Cardiac fibroblast (primary cell): ENCODE measurements at places on chromosomes 6 and 20.

DNA sequence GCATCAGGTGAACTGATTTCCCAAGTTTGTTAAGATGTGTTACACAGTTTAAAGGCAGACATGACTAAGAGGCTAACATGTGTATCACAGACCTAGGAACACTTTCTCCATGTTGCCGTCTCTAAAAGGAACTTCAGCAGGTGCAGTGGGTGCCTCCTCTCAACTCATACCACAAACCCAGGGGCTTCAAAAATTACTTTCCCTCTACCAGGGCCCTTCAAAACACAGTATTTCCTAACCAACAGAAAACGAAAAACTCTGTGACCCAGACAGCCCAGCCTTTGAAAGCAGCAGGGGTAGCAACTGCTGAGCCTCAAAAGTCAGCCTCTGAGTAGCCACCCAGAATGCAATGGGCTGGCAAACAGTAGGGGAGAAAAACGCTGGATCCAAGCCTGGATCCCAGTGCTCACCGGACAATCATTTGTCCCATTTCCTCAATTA is 28.5 kb downstream of the B4GALT5 start:
- no peak for DNase-seq

GRCh38 chr6:132130626-132131298 is 179.6 kb upstream of the CCN2 start:
- DNase-seq: peak; percentile 75

DNA sequence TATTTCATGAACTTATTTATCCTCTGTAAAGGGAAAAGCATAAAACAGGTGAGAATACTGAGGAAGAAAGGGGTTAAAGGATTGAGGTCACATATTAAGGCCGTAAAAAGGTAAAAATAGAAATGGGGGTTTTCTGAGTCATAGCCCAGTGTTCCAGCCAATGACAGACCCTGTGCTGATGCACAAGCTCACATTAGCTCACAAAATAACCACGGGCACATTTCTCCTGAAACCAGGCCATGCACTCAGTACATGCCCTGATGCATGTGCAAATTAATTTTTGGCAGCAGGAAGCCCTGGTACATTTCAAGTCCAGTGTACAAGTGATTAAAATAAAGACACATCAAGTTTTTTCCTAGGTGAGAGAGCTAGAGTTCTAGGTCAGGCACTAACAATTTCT is 194.4 kb downstream of the TMEM200A start:
- peak; percentile 3 for DNase-seq

DNA sequence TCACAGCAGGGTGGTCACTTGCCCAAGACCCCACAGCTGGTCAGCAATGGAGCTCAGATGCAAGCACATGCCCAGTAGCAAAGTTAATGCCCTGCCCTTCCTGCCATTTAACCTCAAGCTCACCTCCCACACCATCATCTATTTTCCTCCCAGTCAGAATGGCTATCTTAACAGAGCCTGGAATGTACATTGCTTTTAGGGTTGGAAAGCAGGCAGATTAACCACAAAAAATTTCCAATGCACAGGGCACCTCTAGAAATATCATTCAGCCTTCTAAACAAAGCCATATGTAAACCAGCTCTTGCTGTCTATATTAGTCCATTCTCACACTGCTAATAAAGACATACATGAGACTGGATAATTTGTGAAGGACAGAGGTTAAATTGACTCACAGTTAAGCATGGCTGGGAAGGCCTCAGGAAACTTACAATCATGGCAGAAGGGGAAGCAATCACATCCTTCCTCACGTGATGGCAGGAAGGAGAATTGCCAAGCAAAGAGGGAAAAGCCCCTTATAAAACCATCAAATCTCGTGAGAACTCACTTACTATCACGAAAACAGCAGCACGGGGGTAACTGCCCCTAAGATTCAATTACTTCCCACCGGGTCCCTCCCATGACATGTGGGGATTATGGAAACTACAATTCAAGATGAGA is 106.9 kb downstream of the FYN start:
- no peak for DNase-seq

GRCh38 chr6:146905181-146905704 is 299.0 kb upstream of the STXBP5 start:
- peak; percentile 74 for DNase-seq

- no peak for DNase-seq
Observed at GRCh38 chr20:5885866-5886265, 64.5 kb downstream of the TRMT6 start.
